Mammary epithelial cell (primary cell): ENCODE measurements at places on chromosomes 3 and 15.

GRCh38 chr3:129953621-129954020, 20.9 kb upstream of the TRH start:
- DNase-seq = no peak

GRCh38 chr15:50077651-50078050, 41.4 kb downstream of the ATP8B4 start:
- DNase-seq = no peak

- DNase-seq = no peak
Observed at GRCh38 chr3:39809995-39810595, 686 bp downstream of the MYRIP start.

GRCh38 chr3:159583662-159584061, 405.0 kb upstream of the IL12A start:
- DNase-seq = no peak

GRCh38 chr3:187804745-187805121, 59.5 kb upstream of the BCL6 start:
- DNase-seq = no peak

DNA sequence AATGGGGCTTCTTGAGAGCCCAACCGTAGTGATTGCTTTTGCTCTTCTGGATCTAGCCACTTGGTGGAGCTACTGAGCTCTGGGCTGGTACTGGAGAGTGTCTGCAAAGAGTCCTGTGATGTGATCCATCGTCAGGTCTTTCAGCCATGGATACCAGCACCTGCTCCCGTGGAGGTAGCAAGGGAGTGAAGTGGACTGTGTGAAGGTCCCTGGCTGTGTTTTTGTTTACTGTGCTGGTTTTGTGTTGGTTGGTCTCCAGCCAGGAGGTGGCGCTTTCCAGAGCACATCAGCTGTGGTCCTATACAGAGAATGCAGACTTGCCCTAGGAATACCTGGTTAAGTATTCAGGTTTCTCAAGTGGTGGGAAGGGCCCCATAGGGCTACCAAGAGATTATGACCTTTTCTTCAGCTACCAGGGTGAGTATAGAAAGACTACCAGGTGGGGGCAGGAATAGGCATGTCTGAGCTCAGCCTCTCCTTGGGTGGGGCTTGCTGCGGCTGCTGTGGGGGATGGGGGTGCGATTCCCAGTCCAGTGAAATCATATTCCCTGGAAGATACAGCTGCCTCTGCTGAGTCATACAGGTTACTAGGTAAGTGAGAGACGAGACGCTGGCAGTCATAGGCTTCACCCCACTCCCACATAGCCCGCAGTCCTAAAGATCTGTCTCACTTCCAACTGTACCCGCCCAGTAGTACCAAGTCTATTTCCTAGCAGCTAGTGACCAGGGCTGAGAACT, 733.7 kb downstream of the ZNF385D start:
- peak; percentile 85 for DNase-seq

DNA sequence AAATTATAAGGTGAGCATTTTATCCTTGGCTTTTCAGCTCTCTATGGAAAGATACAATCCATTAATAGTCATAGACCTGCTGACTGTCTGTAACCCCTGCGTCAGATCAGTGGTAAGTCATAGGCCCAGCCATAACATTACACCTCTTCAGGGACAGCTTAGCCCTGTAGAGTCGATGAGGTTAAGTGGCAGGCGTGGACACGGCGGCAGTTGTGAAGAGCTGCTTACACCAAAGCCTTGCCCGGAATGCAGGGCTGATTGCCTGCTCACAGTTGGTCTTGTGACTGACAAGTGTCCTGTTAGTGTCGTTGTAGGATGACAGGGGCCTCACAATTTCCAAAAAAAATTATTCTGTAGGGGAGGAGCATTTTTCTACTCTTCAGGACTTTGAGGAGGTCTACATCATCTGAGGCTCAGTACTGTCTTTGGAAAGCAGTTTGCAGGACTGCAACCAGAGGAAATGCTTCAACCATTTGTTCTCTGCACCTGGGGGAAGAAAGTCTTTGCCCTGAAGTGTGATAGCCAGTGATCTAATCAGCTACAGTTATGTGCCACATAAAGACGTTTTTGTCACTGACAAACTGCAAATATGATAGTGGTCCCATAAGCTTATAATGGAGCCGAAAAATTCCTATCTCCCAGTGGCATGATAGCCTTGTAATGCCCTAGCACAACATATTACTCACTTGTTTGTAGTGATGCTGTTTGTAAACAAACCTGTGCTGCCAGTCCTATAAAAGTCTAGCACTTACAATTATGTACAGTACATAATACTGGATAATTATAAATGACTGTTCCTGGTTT, 14.9 kb upstream of the SELENOT start:
- DNase-seq = no peak

- no peak for DNase-seq
Observed at GRCh38 chr3:119099785-119100184, 46.2 kb upstream of the TEX55 start.

GRCh38 chr15:65881766-65882434, 12.6 kb downstream of the RAB11A start:
- DNase-seq = no peak

DNA sequence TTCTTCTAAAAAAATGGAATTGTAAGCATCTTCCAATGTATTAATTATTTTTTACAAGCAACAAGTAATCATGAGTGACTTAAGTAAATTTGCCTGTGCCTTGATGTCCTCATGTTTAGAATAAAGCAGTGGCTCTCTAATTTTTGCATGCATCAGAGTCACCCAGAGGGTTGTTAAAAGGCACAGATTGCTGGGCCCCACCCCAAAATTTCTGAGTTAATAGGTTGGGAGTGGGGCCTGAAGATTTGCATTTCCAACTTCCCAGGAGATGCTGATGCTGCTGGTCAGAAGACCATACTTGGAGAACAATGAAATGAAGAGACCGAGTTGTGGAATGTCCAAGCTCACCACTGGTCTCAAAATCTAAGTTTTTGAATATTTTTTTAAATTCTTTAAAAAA, 70.2 kb downstream of the ARHGAP31 start:
- no peak for DNase-seq

- DNase-seq = no peak
Observed at GRCh38 chr15:83833569-83833968, 179.6 kb downstream of the ADAMTSL3 start.

- peak; percentile 50 for DNase-seq
Observed at GRCh38 chr15:87167055-87167454, 1087.4 kb downstream of the AGBL1 start.

GRCh38 chr15:69523010-69524001, 70.7 kb downstream of the RPLP1 start:
- DNase-seq = peak; percentile 50

GRCh38 chr3:35677797-35678196, 38.5 kb downstream of the ARPP21 start:
- no peak for DNase-seq

DNA sequence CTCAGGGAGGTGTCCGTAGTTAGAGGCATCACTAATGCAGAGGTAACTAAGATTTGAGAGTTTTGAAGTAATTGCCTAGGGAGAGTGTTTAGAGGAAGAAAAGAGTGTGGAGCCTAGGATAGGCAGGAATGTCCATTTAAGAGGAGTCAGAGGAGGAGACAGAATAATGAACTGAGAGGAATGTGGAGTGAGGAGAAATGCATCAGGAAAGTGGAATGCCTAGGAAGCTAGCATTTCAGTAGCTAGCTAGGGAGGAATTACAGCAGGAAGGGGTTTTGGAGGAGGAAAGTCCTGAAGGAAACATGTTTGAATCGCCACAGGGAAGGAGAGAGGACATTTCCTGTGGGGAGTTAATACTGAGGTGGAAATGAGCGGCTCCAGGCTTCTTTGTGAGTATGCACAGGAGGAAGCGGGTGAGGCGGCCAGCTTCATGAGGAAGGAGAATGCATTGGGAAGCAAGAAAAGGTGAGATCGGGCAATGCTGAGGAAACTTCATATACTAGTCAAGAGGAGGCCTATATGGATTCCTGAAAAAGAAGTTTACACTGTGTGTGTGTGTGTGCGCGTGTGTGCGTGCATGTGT, 154.3 kb downstream of the TMEM108 start:
- DNase-seq = no peak

- no peak for DNase-seq
Observed at GRCh38 chr3:63478990-63479660, 173.3 kb upstream of the SNTN start.

DNA sequence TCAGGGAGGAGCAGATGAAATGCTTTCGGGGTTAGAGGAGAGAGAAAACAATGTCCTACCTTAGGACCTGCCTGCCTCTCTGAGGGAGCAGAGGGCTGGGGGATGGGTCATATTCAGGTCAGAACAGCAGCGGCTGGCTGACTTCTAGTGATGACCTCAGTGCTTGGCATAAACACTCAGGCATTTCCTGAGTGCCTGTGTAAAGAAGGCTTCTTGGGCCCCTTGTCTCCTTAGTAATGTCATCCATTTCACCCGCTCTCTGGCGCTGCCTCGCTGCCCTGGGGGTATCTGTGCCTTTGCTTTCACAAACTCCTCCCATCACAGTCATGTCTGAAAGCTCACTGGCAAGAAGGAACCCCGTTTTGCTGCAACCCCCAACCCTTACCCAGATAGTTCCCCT, 82.9 kb upstream of the GSK3B start:
- peak; percentile 91 for DNase-seq

DNA sequence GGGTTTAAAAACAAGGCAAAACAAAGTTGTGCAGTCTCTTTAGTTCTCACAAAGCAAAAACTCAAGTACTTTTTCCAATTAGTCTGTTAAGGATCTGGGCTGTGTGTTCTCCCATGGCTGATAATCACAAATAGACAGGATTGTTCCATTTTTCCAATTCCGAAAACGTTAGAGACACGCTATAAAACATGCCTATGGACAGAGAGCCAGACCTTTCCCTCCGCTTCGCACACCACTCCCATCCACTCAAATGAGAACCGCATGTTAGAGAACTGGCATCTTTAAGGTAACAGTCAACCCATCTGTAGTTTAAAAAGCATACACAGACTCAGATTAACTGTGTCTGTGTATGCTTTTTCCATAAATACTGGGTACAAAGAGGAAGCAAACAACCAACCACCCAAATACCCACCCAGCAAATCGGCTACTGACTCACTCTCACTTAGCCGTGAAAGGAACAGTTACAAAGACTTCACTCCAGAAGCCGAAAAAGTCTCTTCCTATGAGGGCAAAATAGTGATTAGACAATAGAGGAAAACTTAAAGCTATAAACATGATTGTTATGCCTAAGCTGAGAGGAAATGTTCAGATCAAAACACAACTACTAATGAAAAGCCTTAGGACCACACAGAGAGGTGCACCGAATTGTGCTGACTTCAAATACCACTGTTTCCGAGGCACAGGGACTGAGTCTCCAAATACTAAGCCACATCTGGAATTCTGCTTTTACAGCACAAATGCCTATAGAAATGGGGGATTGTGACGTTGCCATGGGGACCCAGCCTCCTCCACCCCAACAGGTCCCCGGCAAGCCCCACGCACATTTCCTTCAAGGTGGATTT, 36.1 kb downstream of the IL17RD start:
- no peak for DNase-seq

DNA sequence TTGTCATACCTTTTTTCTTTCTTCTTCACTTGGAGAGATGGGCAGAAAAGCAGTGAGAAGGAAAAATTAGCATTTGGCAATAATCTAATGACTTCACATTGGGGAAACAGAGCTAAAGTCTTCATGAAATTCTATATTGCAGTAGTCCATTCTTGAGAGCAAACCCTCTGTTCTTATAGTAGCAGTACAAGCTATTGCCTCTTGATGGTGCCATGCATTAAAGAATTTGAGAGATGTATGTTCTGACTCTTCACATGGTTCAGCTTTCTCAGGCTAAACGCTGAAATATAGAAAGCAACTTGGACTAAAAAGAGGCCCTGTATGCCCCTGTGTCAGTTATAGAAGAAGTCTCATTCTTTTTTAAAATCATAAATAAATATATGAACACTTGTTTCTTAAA, 36.0 kb downstream of the PHLDB2 start:
- DNase-seq = no peak

GRCh38 chr3:40396406-40396805, 9.4 kb downstream of the ENTPD3 start:
- no peak for DNase-seq

- peak; percentile 11 for DNase-seq
Observed at GRCh38 chr3:30156586-30157498, 449.6 kb upstream of the TGFBR2 start.
